ENCODE measurements at places on chromosomes 7 and 10.

DNA sequence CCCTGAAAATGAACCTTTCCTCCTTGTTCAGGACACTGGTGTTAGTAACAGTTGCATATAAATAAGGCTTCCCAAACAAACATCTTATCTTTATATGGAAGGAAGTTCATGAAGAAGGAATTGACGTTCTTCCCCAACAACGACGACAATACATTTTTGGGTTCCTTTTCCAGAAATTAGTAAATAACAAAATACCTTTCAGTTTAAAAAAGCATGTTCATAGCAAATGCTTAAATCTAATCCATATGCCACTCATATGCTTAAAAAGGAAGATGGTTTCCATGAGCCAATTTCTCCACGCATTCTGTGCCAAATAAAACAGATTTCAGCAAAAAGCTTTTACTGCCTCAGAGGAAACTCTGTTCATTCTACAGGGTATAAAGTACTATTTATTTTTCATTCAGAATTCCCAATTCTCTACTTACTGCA, 182.6 kb downstream of the COBL start:
- no peak for DNase-seq

DNA sequence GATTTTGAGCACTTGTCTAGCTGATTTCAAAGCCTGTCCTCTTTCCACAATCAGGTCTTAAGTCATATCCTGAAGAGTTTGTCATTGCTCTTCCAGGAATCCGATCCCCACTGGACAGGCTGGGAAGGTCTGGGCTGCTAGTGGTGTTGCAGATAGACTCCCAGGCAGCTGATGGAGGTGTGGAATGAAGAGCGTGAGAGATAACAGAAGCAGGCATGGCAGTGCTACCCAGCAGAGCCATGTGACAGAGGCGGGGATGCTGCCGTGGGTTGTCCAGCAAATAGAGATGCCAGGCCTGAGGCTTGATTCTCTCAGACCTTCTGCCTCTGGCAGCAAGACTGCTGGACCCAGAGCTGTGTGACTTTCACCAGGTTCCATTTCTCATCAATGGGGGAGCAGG, 116.5 kb upstream of the EEPD1 start:
- no peak for DNase-seq

DNA sequence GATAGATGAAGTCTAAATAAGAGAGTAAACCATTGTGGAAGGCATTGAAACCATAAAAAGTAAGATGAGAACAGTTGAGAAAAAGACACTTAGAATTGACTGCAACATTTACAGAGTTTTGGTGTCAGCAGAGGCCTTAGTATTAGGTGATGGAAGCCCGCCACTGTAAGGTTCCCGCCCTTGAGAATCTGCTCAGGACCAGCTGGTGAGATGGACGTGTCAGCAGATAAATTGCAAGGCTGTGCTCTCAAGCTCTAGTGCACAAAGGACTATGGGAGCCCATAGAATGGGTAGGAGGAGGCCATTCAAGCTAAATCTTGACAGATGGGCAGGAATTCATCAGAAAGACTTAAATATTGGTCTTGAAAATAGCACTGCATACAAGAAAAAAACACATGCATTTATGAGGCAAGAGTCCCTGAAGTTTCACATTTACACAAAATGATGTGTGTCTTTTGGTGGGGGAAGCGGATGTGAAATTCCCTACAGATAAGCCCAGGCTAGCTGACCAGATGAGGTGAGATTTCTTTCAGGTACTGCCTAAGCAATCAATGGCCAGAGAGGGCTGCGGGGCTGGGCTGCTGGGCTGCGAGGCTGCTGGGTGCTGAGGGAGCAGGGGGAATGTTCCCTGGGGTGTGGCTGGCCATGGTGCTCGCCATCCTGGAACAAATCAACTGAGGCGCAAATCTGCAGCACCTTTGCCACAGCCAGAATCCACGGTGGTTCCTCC, 42.5 kb downstream of the SYPL1 start:
- no peak for DNase-seq

DNA sequence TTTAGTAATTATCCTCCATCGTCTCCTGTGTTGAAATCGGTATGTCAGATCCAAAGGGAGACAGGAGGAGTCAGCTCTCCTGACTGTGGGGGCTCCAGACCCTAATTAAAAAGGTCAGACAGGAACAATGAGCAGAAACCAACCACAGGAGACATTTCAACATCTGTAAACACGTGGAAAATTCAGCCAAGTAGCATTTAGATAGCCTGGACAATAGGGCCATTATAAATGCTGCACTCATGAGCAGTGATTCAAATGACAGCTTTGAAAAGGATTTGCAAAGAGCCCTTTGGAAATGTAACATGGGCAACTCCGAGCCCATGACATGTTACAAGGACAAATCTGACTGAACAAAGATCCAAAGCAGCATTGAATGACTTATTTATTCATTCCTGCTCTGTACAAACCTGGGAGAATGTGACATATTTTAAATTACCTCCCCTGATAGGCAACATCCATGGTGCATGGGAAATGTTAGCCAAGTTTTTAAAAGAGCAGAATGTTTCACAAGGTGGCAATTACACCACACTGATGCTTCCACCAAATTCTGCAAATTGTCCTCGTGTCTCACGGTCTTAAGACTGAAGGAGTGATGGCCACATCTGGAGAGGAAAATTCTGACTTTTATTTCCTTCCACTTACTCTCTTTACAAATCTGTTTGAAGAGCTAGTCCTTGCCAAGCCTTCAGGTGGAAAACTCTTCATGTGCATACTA, 113.3 kb upstream of the KMT2E start:
- DNase-seq = no peak

- DNase-seq = no peak
Observed at GRCh38 chr10:61125560-61126170, 181.7 kb upstream of the RHOBTB1 start.

- DNase-seq = no peak
Observed at GRCh38 chr10:1538531-1539061, 198.7 kb downstream of the ADARB2 start.

DNA sequence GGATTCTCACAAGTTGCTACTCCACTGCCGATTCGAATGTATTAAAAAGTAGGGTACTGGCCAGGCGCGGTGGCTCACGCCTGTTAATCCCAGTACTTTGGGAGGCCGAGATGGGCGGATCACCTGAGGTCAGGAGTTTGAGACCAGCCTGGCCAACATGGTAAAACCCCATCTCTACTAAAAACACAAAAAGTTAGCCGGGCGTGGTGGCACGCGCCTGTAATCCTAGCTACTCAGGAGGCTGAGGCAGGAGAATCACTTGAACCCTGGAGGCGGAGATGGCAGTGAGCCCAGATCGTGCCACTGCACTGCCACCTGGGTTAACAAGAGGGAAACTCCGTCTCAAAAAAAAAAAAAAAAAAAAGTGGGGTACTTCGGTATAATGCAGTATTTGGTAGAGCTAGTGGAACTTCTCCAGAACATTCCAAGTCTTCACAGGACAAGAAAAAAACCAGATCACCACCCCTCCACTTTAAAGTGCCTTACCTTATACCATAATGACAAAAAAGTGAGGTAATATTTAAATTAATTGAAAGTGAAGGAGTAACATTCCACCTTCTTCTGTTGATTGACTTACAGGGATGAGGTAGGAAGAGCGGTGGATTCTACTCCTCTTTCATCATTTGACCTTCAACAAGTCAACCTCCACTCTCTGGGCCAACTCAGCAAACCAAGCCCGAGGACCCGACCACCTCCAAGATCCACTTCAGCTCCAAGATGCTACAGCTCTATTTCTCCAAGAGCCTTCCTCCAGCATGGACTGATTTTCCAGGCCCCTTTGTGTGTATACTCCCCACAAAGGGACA, 2.0 kb downstream of the BAZ1B start:
- DNase-seq = peak; percentile 37

Data from activated naive CD4-positive, alpha-beta T cell treated with Interleukin-2 at 50 U/mL for 16 hours (primary cell).